Stimulated activated CD4-positive, alpha-beta T cell treated with anti-CD3 and anti-CD28 coated beads, Interleukin-4, amount 100 ng/mL, for 4 hours (primary cell): ENCODE measurements at places on chromosomes 2 and 18.

- DNase-seq = no peak
Observed at GRCh38 chr18:48590678-48591077, 51.8 kb downstream of the CTIF start.

- no peak for DNase-seq
Observed at GRCh38 chr2:85666435-85667316, 1.3 kb downstream of the SFTPB start.

DNA sequence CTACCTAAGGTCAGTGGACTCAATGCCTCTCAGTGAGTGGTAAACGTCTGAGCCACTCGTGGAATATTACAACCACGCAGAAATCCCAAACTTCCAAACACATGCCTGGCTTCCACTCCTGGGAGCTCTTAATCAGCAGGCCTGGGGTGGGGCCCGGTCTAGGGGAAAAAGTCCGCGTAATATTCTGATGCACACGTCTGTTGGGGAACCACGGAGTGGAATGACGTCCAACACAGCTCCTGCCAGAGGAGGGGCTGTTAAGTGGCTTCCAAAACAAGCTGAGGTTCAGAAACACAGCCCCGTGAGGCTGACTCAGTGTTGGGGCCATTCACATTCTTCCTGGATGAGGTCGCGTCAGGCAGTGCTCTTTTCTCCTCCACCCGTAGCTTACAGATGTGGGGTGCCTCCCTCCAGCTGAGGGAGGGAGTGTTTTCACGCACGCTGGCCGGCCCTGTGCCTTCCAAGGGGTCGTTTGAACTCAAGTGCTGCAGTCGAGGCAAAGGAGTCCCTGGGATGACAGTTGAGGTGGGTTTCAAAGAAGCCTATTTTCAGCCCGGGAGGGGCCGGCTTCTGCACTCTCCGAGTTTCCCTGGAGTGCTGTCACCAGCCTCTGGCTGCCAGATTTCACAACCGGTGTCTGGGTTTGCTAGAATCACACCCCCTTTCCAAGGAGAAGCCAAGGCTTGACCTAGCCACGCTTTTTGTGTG is 73.1 kb downstream of the ACKR3 start:
- no peak for DNase-seq

DNA sequence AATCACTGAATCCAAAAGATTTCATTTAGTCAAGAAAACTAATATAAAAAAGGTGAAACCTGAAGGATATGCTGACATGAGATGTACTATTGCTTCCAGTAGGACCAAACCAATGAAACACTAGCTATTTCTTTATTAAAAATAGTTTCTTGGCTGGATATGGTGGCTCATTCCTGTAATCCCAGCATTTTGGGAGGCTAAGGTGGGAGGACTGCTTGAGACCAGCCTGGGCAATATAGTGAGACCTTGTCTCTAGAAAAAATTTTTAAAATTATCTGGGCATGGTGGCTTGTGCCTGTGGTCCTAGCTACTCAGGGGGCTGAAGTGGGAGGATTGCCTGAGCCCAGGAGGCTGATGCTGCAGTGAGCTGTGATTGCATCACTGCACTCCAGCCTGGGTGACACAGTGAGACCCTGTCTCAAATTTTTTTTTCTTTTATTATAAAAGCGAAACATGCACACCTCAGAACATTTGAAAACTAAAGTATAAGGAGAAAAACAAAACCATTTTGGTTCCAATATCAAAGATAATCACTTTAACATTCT is 266.2 kb downstream of the TGIF1 start:
- no peak for DNase-seq

DNA sequence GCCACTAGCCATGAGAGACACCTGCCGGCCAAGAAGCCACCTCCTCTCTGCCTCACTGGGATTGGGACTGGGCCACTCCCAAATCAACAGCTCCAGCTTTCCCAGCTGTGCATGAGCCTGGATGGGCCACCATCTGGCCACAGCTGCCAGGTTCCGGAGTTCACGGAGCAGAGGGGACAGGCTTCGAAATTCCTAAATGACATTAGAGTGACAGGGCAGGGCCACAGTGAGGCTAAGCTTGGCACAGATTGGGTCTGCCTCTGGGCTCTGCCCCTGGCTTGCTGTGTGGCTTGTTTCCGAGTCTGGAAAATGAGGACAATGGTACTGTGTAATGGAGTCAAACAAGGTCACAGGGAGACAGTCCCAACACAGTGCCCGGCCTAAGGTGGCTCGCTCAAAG is 6.5 kb downstream of the DIPK1C start:
- no peak for DNase-seq
